ENCODE measurements at places on chromosomes 5 and 9. TPM values are rescaled to one million over a fixed set of nuclear protein-coding genes. Genes with fewer than 3 reads are reported as not detected.

SPINK13 gene
- not detected for total RNA-seq

TAF1L gene
- not detected for total RNA-seq

GRCh38 chr5:88063813-88064212 lies 204.8 kb downstream of the TMEM161B start:
- no peak for DNase-seq

GRCh38 chr9:112939418-112939817 lies 48.7 kb upstream of the SLC46A2 start:
- DNase-seq, result no peak

- DNase-seq, result no peak
Observed at GRCh38 chr9:131279863-131280570, 3.7 kb upstream of the FAM78A start.

GRCh38 chr9:128909859-128910258 lies 10.9 kb upstream of the PHYHD1 start:
- no peak for DNase-seq

All from Caco-2 (cell line).